ENCODE measurements at places on chromosomes 12 and 14. TPM values are rescaled to one million over a fixed set of nuclear protein-coding genes. Genes with fewer than 3 reads are reported as not detected.

DNA sequence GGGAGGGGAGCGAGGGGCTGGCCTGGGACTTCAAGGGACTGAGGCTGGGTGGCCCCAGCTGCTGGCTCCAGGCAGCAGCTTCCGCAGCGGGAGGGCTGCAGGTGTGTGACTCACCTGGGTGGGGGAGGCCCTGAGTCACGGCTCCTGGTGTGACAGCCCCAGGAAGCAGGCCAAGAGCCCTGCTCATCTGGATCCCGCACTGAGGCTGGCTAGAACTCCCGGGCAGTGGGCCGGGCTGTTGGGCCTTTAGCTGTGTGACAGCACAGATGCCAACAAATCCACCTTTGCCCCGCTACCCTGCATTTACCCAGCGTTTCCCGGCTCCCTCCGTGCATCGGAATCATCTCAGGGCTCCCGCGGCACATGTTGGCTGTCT lies 180.0 kb upstream of the PRMT8 start:
- H3K4me3 ChIP-seq, result no peak overlapping the region
- peaks cover 6% of the 10 kb centered on the region for H3K27me3 ChIP-seq
- H3K36me3 ChIP-seq, result no peaks in the 10 kb centered on the region

GRCh38 chr14:105447651-105448640 lies 26.7 kb upstream of the CRIP2 start:
- no peak overlapping the region for H3K4me3 ChIP-seq
- H3K27me3 ChIP-seq, result no peaks in the 10 kb centered on the region
- H3K27ac ChIP-seq, result peak overlapping the region; percentile 41
- peaks cover 23% of the 10 kb centered on the region for H3K36me3 ChIP-seq
- peaks cover 9% of the 10 kb centered on the region for H3K4me1 ChIP-seq
- no peak for DNase-seq

The ZFYVE26 gene
- 56.7 TPM for total RNA-seq

- peaks cover 31% of the 10 kb centered on the region for H3K4me1 ChIP-seq
- H3K27me3 ChIP-seq, result no peaks in the 10 kb centered on the region
- DNase-seq, result no peak
- no peaks in the 10 kb centered on the region for H3K36me3 ChIP-seq
These were observed 1.8 kb upstream of the FBXO21 start for GRCh38 chr12:117192057-117192456.

The ADCY4 gene
- total RNA-seq, result 42.7 TPM

The GSC gene
- total RNA-seq, result 0.50 TPM

- no peak overlapping the region for H3K4me3 ChIP-seq
- peaks cover 16% of the 10 kb centered on the region for H3K4me1 ChIP-seq
- no peak overlapping the region for H3K27ac ChIP-seq
- H3K27me3 ChIP-seq, result no peaks in the 10 kb centered on the region
These were observed 271.5 kb upstream of the TBX3 start for GRCh38 chr12:114955414-114956014.

- no peak overlapping the region for H3K27ac ChIP-seq
- no peak for DNase-seq
- no peak overlapping the region for H3K4me3 ChIP-seq
- H3K27me3 ChIP-seq, result no peaks in the 10 kb centered on the region
- no peaks in the 10 kb centered on the region for H3K36me3 ChIP-seq
These were observed 141.6 kb upstream of the MAX start for GRCh38 chr14:65243766-65244442.

The LRCOL1 gene
- 2.3 TPM for total RNA-seq

The HOXC12 gene
- not detected for total RNA-seq

DNA sequence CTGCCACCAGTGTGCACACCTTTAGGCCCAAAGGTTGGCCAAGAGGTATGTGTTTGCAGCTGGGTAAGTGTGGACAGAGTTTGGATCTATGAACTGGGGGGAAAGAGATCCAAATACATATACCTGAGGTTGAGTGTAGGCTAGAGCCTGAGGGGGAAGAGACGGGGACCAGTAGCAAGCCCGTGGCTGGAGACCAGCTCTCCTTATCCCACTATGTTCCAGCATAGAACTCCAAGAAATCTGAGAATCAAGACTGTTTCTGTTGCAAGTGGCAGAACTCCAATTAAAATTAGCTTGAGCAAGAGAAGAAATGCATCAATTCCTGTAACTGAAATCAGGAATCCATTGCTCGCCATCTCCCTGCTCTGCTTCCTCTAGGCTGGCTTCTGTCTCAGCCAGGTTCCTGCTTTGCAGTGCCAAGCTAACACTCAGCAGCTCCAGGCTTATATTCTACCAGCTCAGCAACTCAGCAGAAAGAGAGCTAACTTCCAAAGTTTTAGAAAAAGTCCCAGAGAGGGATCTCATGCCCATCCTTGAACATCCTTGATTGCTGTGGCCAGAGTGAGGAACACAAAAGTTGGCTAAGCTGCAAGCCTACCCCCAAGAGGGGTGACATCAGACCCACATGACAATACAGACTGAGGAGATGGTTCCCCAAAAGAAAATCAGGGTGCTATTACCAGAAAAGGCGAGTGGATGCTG lies 1.5 kb upstream of the PCK2 start:
- no peak for DNase-seq
- peaks cover 1% of the 10 kb centered on the region for H3K36me3 ChIP-seq
- H3K4me1 ChIP-seq, result peaks cover 31% of the 10 kb centered on the region
- no peaks in the 10 kb centered on the region for H3K27me3 ChIP-seq

The RNF34 gene
- 23.0 TPM for total RNA-seq

The LPAR5 gene
- 3.8 TPM for total RNA-seq

GRCh38 chr12:2582631-2583030 lies 212.1 kb upstream of the FKBP4 start:
- no peak for DNase-seq
- H3K36me3 ChIP-seq, result no peaks in the 10 kb centered on the region
- H3K4me1 ChIP-seq, result peaks cover 13% of the 10 kb centered on the region
- H3K4me3 ChIP-seq, result no peak overlapping the region
- peaks cover 12% of the 10 kb centered on the region for H3K27me3 ChIP-seq

DNA sequence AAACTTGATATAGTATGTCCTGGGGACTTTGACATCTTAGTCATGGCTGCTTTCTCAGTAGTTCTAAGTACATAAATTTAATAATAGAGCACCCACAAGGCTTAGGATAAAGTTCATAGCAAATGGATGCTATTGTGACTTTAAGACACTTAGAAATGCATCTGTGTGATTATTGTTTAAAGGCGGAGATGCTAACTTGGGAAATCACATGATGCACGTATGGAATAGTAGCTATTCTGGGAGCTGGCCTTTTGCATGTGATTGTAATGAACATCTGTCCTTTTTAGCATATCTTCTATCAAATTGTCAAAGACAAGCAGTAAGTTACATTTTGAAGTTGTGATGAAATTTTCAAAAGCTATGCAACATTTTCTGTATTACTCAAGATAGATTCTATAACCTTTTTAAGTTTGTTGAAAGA lies 46.7 kb upstream of the ATP2A2 start:
- H3K27ac ChIP-seq, result peak overlapping the region; percentile 32
- DNase-seq, result no peak
- peaks cover 18% of the 10 kb centered on the region for H3K4me1 ChIP-seq

- no peaks in the 10 kb centered on the region for H3K36me3 ChIP-seq
- no peak overlapping the region for H3K4me3 ChIP-seq
- no peaks in the 10 kb centered on the region for H3K4me1 ChIP-seq
- H3K27me3 ChIP-seq, result no peaks in the 10 kb centered on the region
These were observed 16.4 kb upstream of the GALNT6 start for GRCh38 chr12:51407604-51408003.

Measured in lower lobe of right lung (tissue), 2 donors.